ENCODE measurements at places on chromosomes 5 and 9. TPM values are rescaled to one million over a fixed set of nuclear protein-coding genes. Genes with fewer than 3 reads are reported as not detected.
A peak's percentile ranks its signal among the peaks of the same experiment; 100 is the strongest.

DNA sequence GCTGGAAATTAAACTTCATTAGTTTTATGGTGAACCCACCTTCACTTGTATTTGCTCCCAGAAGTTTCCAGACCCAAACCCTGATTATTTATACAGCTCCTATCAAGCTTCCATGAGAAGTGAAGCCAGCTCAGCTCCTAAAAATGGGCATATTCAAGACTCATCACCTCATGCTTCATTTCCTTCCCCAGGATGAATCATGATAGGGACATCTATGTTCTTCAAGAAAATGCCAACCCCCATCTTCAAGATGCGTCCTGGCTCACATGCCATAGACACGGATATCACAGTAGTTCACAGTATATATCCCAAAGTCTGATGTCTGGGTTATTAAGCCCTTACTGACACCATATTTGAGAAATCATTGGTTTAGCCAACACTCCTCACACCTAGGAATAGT, 217.6 kb downstream of the NPR3 start:
- no peaks in the 10 kb centered on the region for H3K27me3 ChIP-seq
- H3K4me1 ChIP-seq, result no peaks in the 10 kb centered on the region
- DNase-seq, result no peak
- no peak overlapping the region for H3K4me3 ChIP-seq
- no peak overlapping the region for H3K27ac ChIP-seq

- DNase-seq, result peak; percentile 83
- H3K27me3 ChIP-seq, result no peaks in the 10 kb centered on the region
- H3K4me1 ChIP-seq, result peaks cover 41% of the 10 kb centered on the region
- H3K27ac ChIP-seq, result no peak overlapping the region
- H3K36me3 ChIP-seq, result no peaks in the 10 kb centered on the region
- H3K4me3 ChIP-seq, result peak overlapping the region; percentile 62
These were observed 423 bp upstream of the ABCA2 start for GRCh38 chr9:137028263-137029057.

GRCh38 chr5:114649878-114650277, 288.0 kb downstream of the KCNN2 start:
- H3K4me3 ChIP-seq, result no peak overlapping the region
- no peaks in the 10 kb centered on the region for H3K27me3 ChIP-seq
- no peak overlapping the region for H3K27ac ChIP-seq

DNA sequence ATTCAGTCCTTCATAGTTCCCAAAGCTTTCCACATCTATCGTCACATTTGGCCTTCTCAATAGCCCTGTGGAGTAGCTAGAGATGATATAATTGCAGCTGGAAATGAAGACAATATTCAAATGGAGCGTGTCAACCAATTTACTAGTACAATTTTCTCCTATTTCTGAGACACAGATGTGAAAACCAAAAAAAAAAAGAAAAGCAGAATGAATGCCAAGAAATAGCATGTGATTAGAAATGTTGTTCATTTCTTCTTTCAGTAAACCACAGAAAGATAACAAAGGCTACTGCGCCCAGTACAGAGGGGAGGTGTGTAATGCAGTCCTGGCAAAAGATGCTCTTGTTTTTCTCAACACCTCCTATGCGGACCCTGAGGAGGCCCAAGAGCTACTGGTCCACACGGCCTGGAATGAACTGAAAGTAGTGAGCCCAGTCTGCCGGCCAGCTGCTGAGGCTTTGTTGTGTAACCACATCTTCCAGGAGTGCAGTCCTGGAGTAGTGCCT, 99.0 kb downstream of the MUSK start:
- no peaks in the 10 kb centered on the region for H3K4me1 ChIP-seq
- no peak overlapping the region for H3K27ac ChIP-seq
- no peak overlapping the region for H3K4me3 ChIP-seq
- H3K27me3 ChIP-seq, result no peaks in the 10 kb centered on the region
- no peaks in the 10 kb centered on the region for H3K36me3 ChIP-seq

GRCh38 chr5:5497152-5497788, 74.8 kb downstream of the ICE1 start:
- DNase-seq, result peak; percentile 32
- H3K36me3 ChIP-seq, result no peaks in the 10 kb centered on the region
- no peaks in the 10 kb centered on the region for H3K27me3 ChIP-seq

BTNL9 gene
- total RNA-seq, result 20.2 TPM

- H3K27me3 ChIP-seq, result no peaks in the 10 kb centered on the region
- no peak overlapping the region for H3K27ac ChIP-seq
- no peaks in the 10 kb centered on the region for H3K4me1 ChIP-seq
These were observed 900.6 kb upstream of the CDH9 start for GRCh38 chr5:27938989-27939388.

- H3K27ac ChIP-seq, result no peak overlapping the region
- no peak for DNase-seq
- H3K36me3 ChIP-seq, result no peaks in the 10 kb centered on the region
- no peak overlapping the region for H3K4me3 ChIP-seq
These were observed 3.2 kb downstream of the FAT2 start for GRCh38 chr5:151587796-151588555.

Measured in body of pancreas (tissue), 4 donors.